ENCODE measurements at places on chromosomes 4 and X. TPM values are rescaled to one million over a fixed set of nuclear protein-coding genes. Genes with fewer than 3 reads are reported as not detected.

DUX4 gene
- total RNA-seq, result not detected

FATE1 gene
- not detected for total RNA-seq

XG gene
- total RNA-seq, result not detected

CCDC120 gene
- 0.50 TPM for total RNA-seq

SPOCK3 gene
- total RNA-seq, result 1.0 TPM

All from bronchus fibroblast of lung (primary cell).